ENCODE measurements at places on chromosomes 6 and 20.

DNA sequence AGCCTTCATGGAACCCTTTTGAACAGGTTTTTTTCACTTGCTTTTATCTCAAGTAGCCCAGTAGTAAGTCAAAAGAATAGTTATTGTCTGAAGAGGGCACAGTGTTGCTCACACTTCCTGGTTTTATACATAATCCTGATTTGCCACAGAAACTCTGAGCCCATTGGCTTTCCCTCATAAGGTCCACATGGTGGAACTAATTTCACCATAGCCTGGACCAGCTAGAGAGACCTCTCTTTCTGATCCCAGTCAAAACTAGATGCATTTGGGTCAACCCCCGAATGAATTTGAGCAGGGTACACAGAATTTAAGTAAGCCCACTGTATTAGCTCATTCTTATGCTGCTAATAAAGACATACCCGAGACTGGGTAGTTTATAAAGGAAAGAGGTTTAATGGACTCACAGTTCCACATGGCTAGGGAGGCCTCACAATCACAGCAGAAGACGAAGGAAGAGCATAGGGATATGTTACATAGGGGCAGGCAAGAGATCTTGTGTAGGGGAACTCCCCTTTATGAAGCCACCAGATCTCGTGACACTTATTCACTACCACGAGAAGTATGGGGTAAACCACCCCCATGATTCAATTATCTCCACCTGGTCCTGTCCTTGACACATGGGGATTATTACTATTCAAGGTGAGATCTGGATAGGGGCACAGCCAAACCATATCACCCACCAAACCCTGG lies 6.2 kb downstream of the RWDD2A start:
- no peak for DNase-seq

GRCh38 chr20:49385465-49385864 lies 97.0 kb downstream of the KCNB1 start:
- no peak for DNase-seq

GRCh38 chr6:108130262-108130661 lies 35.6 kb upstream of the NR2E1 start:
- DNase-seq: no peak

- peak; percentile 56 for DNase-seq
These were observed 11.5 kb downstream of the ITPR3 start for GRCh38 chr6:33632558-33633039.

Measured in stimulated activated CD4-positive, alpha-beta T cell treated with anti-CD3 and anti-CD28 coated beads, TNF-alpha, amount 100 ng/mL, for 48 hours (primary cell).